ENCODE measurements at places on chromosomes 6 and 20.

DNA sequence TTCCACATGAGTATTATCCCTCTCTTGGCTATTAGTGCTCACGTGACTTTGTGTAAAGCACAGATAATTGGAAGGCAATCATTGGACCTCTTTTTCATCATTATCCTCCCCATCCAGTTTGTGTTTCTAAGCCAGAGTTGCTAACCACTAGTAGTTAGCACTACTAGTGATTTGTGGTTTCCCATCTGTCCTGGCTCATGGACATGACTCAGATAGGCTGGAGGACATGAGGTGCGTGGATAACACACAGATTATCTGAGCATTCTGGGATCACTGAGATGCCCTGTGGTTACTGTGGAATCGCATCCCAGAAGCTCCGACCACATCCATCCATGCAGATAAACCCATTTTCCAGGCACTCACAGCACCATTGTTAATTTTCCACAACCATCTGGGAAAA is 123.8 kb upstream of the NAA20 start:
- no peak for DNase-seq

DNA sequence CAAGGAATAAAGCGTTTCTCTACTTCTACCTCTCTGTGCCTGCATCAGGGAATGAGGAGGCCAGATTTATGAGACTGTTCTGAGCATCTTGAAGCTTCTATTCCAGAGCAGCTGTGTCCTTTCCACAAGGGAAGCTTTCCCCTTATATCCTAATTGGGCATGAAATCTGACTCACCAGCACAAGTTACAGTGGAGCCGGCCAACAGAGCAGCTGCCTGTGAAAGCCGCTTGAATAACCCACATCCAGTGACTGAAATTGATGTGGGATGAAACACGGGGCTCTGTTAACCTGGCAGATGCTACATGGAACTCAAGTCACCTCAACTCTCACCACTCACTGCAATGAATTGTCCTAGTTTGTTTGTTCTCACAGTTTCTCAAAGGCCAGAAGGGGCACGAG is 400.3 kb downstream of the TFAP2A start:
- no peak for DNase-seq

DNA sequence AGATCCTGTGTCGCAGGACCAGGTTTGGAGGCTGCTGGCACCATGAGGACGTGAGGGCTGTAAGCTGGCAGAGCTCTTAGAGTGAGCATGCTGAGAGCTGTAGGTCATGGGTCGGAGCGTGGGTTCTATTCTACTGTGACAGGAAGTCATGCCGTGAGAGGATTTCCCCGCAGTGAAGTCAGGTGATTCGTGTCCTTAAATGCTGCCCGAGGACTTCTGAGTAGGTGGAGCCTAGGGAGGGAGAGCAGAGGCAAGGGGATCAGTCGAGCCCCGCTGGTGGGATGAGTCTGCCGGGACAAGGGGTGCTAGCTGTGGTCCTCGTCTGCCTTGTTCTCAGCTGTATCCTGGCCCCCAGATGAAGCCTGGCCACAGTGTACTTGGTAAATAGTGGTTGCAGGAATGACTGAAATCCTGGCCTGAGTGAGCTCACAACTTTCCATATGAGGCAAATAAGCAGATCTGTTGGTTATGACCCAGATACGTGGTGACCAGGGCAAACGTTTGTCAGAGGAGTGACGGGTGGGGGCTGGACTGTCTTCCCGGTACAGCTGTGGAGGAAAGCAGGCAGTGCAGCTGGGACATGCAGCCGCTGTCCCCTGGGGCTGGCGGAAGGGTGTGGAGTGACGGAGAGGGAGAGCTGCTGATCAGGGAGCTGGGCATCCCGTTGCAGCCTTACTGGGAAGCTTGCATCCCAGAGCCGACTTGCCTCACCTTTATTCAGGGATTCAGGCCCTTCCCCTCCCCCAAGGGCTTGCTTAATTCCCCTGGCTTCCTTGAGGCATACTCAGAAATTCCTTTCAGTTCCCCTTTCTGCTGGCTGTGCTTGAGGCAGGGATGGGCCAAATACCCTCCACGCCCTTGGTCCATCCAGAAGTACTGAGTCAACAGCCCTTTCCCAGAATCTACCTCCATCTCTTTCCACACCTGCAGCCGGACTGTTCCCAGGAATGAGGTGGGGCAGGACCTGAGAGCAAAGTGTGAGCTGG is 250.9 kb upstream of the RREB1 start:
- no peak for DNase-seq

- peak; percentile 21 for DNase-seq
These were observed 53.2 kb downstream of the VSTM2L start for GRCh38 chr20:37956107-37956585.

DNA sequence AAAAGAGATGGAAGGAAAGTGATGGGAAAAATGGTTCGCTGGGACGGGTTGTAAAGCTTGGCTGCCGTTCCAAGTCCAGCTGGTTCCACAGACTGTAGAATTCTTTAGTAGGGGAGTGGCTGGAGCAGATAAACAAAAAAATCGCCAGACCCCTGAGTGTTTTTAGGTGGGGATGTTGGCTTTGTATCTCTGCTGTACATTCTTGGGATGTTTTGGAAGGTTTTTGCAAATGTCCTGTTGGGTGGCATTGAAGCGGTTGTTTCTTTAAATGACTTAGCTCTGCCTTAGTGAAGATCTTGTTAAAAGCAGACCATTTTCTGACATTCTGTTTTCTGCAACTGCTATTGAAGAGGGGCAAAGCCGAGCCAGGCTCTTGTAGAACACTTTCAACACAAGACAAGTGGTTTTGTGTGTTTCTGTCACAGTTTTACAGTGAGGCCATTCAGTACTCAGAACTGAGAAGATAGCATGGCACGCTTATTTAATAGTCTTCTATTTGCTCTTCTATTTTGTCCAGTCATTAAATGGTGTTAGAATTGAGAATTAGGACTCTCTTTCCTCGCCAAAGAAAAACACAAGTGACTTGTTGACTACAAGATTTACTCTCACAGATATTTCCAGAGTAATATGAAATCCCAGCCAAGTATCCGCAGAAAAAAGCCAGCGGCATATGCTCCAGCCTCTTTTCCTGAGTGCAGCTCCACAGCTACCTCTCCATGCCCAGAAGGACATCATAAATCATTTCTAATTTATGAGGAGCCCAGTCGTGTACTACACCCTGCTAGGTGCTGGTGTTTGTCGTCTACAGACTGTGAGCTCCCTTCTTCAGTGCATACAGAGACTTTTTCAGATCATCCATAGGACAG is 65.8 kb downstream of the PHACTR2 start:
- no peak for DNase-seq

DNA sequence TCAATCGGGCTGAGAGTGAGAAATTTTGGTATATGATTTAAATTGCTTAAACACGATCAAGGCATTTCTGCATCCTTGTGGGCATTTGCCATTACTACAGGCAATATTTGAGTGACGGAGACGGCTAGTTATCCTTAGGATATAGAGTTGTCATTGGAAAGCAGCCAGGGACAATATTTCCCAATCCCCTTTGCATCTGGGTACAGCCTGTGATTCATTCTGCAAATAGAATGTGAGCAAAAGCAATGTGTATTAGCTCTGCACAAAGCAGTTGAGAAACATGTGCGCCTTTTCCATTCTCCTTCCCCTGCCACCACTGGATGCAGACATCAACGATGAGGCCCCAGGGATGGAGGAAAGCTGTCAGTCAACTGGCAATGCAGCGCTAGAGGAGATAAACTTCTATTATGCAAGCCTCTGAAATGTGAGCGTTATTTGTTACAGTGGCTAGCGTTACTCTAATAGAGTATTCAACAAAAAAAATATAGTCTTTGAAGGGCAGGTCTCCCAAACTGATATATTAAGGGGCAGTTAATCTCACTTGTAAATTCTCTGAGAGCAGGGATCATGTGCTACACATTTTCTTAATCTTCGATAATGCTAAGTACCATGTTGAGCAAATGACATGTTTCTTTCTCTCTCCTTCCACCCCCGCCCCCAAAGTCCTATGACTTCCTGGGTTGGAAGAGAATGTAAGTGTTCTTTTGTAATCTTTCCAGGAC is 37.1 kb upstream of the NCOA3 start:
- DNase-seq: peak; percentile 41

DNA sequence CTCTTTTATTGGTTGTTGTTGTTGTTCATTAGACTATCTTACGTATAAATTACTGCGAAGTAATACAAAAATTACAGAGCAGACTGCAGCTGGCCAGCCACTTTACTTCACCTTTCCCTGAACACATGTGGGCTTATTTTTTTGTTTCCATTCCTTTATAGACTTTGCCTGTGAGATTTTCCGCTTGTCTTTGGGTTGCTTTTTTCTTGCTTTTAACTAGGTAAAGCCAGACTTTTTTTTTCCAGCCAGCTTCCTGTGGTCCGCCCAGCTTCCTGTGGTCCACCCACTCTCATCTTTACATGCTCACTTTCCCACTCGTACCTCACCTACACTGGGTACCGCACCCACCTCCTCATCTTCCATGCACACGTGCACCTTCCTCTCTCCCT is 79.0 kb downstream of the IPCEF1 start:
- no peak for DNase-seq

- DNase-seq: no peak
These were observed 7.7 kb upstream of the PTPRA start for GRCh38 chr20:2865630-2866029.

Measured in NCI-H2081 (cell line).